ENCODE measurements at places on chromosomes 2 and 18.

DNA sequence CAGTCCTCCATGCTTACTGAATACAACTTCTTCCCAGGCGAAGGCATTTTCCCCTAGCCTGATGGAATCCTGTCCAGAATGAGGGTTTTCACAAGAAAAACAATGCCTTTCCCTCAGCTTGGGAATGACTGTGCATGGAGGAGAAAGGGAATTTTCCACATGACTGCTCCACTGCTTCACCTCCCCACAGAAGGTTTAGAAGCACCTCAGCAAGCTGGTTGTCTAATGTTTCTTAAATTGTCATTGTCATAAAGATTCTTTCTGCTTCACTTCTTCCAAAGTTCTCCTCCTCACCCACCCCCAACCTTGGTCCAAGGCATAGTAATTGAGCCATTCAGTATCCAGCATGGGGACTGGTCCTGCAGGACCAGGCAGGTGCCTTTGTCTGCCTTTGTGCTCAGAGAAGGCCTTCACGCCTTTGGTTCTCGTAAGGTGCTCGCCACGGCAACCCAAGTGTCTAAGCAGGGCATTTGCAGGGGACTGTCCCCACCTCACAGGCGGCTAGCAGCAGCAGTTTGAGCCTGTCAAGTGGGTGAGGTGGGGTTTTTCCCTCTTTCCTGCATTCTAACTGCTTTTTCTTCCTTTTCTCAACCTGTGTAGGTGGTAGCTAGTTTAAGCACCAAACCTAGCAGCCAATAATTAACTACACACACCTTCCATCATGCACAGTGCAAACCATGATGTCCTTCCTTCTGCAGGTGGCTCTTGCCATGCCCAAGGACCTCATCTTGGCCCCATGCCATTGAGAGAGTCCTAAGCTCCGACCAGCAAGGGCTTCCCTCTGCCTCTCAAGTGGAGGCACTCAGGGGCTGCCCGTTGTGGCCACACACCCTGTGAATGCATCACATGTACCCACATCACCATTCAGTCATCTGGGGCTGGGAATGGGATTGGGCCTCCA is 65.7 kb upstream of the BCL2L11 start:
- no peak for DNase-seq

- no peak for DNase-seq
These were observed 72.4 kb downstream of the FASTKD2 start for GRCh38 chr2:206837775-206838174.

DNA sequence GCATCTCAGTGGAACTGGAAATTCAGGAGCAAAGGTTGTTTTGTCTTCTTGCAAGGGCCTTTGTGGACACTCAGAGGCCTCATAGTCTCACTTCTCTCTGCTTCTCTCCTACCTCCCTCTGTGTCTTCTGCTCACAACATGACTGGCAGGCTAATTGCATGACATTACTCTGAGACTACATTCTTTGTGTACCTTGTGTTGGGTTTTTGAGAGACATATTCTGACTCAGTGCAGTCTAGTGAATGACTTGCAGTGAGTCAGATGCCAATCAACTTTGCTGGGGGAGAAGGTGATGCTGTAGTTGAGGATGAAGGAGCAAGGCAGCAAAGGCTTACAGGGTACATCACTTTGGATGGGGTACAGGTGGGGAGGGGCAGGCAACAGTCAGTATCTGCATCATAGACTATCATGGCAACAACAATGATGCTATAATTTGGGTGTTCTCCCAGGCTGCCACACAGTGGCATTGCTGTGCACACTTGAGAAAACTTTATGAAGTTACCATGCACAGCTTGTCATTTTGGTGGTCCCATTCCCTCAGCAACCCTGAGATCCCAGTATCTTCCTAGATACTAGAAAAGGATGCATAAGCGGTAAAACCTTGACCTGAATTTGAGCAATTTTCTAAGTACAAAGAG is 69.3 kb upstream of the SLC16A14 start:
- DNase-seq: no peak

- DNase-seq: no peak
These were observed 114.6 kb upstream of the CDCA7 start for GRCh38 chr2:173240083-173240482.

GRCh38 chr2:80300954-80301353 is 3.6 kb downstream of the LRRTM1 start:
- DNase-seq: no peak

DNA sequence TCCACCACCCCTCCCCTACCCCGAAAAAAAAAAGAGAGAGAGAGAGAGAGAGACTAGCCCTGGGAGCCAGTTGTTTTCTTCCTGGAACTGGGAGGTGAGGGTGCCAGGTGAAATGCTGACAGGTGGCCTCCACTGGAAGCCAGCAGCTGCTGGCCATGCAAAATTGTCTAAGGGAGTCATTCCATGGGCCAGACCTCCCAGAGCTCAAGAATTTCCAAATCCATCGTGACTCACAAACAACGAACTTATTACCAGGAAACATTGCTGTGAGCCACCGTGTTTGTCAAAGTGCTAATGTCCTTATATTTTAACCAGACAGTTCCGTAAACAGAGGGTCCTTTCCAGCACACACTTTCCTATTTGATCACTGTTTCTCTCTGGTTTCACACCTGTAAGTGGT is 68.5 kb upstream of the PID1 start:
- DNase-seq: no peak
